A172 (cell line): ENCODE measurements at places on chromosomes 6 and 20. TPM values are rescaled to one million over a fixed set of nuclear protein-coding genes. Genes with fewer than 3 reads are reported as not detected.
A peak's percentile ranks its signal among the peaks of the same experiment; 100 is the strongest.

- peak; percentile 20 for DNase-seq
Measured at GRCh38 chr6:108565893-108566292, 5.2 kb downstream of the FOXO3 start.

The BLOC1S5 gene
- total RNA-seq, result 13.2 and 13.5 TPM in 2 replicates

GRCh38 chr6:169385237-169385880 is 131.7 kb upstream of the THBS2 start:
- DNase-seq, result no peak

GRCh38 chr20:53028337-53029007 is 56.3 kb downstream of the TSHZ2 start:
- DNase-seq, result peak; percentile 5

The C6orf15 gene
- total RNA-seq, result 2.4 TPM in 2 replicates

The RAD21L1 gene
- total RNA-seq, result 0.07 and 0.90 TPM in 2 replicates

The CGA gene
- not detected in 2 replicates for total RNA-seq

DNA sequence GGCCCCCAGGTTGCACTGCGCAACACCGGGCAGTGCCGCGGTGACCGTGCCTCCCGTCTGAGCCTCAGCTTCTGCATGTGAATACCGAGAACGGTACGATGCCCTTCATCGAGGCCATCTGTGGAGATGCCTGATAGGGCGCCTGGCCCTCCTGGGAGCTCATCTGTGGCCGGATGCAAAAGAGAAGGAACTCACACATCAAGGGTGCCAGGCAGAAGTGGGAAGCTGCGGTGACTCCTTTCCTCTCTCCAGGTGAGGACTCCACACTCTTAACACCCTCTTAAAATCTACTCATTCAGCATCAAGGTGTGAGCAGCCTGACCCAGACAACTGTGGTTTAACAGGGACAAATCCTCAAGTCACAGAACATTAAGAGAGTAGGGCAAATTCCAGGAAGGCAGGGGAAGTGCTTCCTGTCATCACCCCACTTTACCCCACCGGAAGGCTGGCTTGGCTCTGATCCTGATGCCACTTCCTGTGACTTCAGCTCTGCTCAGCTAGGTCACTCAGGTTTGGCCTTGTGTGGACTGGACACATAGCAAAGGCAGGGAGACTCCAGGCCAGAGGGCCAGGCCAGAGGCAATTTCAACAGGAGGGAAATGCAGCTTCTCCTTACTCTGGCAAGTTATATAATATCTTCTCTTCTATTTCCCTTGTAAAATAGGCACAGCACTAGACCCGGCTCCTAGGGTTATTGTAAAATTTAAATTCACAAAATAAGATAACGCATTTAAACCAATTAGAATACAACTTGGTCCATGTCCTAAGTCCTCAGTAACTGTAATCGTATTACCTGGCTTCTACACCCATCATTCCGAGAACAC is 69.4 kb downstream of the CPNE5 start:
- DNase-seq, result peak; percentile 90

The COX4I2 gene
- not detected in 2 replicates for total RNA-seq
